T-helper 2 cell (primary cell): ENCODE measurements at places on chromosomes 5 and 9.

GRCh38 chr5:154970759-154971158 lies 29.9 kb downstream of the MRPL22 start:
- DNase-seq, result no peak

GRCh38 chr5:110854200-110854599 lies 115.4 kb downstream of the SLC25A46 start:
- no peak for DNase-seq

- no peak for DNase-seq
These were observed 62.7 kb upstream of the GRAMD2B start for GRCh38 chr5:126360467-126360866.

DNA sequence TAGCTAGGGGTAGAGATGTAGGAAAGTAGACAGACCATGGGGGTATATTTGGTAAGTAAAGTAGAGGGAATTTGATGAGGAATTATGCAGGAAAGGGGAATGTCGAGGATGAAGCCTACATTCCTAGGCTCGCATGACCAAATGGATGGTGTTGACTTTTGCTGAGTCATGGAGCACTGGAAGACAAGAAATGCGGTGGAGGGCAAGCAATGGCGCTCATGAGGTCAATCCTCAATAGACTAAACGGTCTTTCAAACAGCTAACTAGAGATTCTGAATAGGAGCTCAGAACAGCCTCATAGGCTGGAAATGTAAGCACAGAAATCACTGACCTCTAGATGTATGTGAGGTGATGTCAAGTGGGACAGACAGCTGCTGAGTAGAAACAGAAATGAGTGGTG lies 50.7 kb upstream of the FST start:
- DNase-seq, result no peak

DNA sequence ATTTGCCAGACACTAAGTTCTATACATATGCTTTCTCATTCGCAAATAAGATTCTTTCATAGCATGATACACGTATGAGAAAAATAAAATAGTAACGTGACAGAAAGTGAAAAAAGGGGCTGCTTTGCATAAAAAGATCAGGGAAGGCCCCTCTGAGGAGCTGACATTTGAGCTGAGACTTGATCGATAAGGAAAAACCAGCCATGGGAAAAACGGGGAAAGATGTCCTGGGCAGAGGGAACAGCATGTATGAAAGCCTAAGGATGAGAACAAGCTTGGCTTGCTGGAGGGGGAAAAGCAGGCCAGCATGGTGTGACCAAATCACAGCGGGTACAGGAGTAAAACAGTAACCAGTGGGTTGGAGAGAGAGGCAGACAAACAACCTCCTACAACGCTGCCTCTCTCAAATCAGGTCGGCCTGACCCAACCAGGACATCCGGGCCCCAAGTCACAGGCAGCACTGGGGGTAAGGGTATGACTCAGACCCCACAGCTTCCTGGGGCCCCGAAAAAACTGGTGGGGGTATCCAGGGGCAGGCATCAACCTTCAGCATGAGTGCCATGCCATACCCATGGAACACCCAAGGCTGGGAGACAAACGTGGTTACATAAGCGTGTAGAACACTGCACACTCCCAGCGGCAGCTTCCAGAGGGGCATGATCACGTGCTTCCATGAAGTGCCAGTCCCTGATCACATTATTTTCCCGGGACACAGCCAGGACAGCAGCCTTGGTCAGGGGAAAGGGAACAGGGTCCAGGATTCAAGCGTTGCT lies 2.2 kb downstream of the TNIP1 start:
- peak; percentile 23 for DNase-seq
